ENCODE measurements at places on chromosomes 4 and X. TPM values are rescaled to one million over a fixed set of nuclear protein-coding genes. Genes with fewer than 3 reads are reported as not detected.

PNPLA4 gene
- 6.0 TPM for total RNA-seq

MFAP3L gene
- total RNA-seq, result 2.9 TPM

ZFYVE28 gene
- 6.3 TPM for total RNA-seq

CA5B gene
- total RNA-seq, result 6.3 TPM

IL2RG gene
- 0.96 TPM for total RNA-seq

SYTL4 gene
- total RNA-seq, result 9.4 TPM

PCDH11X gene
- total RNA-seq, result 8.4 TPM

CC2D2A gene
- 65.7 TPM for total RNA-seq

DMP1 gene
- total RNA-seq, result 2.2 TPM

GC gene
- 4.6 TPM for total RNA-seq

TRMT44 gene
- 42.9 TPM for total RNA-seq

EVC gene
- 53.0 TPM for total RNA-seq

MND1 gene
- total RNA-seq, result 5.8 TPM

MAGEE2 gene
- 0.48 TPM for total RNA-seq

DDX60 gene
- 22.9 TPM for total RNA-seq

CFI gene
- 13.0 TPM for total RNA-seq

TMSB15A gene
- 25.8 TPM for total RNA-seq

SYTL5 gene
- total RNA-seq, result 5.8 TPM

TMEM128 gene
- total RNA-seq, result 19.0 TPM

CFP gene
- total RNA-seq, result 0.96 TPM

P2RY4 gene
- total RNA-seq, result 0.48 TPM

LRP2BP gene
- 6.5 TPM for total RNA-seq

PPEF2 gene
- 6.3 TPM for total RNA-seq

SATL1 gene
- total RNA-seq, result 4.3 TPM

RHOXF2B gene
- total RNA-seq, result not detected

UGT2B28 gene
- total RNA-seq, result 0.72 TPM

JCHAIN gene
- total RNA-seq, result not detected

NEXMIF gene
- total RNA-seq, result 1.7 TPM

EMCN gene
- total RNA-seq, result 8.7 TPM

CENPVL1 gene
- total RNA-seq, result not detected

VGLL1 gene
- total RNA-seq, result 14.2 TPM

S100G gene
- not detected for total RNA-seq

CHRDL1 gene
- total RNA-seq, result 10.1 TPM

MAGEA12 gene
- not detected for total RNA-seq

GAGE12F gene
- not detected for total RNA-seq

FGFR3 gene
- 66.2 TPM for total RNA-seq

GPRASP1 gene
- total RNA-seq, result 13.2 TPM

ACE2 gene
- total RNA-seq, result 0.24 TPM

ZNF81 gene
- 7.5 TPM for total RNA-seq

NAP1L2 gene
- total RNA-seq, result 0.48 TPM

PDE5A gene
- 56.8 TPM for total RNA-seq

ZCCHC18 gene
- total RNA-seq, result 1.7 TPM

All from umbilical cord (tissue), 2 donors.